Cerebellar nuclear complex (tissue), 1 donor: ENCODE measurements at places on chromosomes 6 and 20.

DNA sequence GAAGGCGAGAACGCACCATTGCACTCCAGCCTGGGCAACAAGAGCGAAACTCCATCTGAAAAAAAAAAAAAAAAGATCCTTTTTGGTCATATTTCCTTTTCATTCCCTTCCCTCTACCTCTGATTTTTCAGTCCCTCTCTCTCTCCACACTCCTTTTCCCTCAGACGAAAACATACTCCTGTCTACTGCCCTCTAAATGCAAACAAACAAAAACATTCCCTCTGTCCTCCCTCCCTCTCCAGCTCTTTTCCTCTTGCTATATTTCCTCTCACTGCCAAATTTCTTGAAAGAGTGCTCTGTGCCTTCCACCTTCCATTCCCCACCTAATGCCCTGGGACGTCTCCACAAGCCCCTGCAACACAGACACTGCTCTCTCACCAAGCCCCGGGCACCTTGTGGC lies 14.9 kb upstream of the MDFI start:
- no peak for DNase-seq

DNA sequence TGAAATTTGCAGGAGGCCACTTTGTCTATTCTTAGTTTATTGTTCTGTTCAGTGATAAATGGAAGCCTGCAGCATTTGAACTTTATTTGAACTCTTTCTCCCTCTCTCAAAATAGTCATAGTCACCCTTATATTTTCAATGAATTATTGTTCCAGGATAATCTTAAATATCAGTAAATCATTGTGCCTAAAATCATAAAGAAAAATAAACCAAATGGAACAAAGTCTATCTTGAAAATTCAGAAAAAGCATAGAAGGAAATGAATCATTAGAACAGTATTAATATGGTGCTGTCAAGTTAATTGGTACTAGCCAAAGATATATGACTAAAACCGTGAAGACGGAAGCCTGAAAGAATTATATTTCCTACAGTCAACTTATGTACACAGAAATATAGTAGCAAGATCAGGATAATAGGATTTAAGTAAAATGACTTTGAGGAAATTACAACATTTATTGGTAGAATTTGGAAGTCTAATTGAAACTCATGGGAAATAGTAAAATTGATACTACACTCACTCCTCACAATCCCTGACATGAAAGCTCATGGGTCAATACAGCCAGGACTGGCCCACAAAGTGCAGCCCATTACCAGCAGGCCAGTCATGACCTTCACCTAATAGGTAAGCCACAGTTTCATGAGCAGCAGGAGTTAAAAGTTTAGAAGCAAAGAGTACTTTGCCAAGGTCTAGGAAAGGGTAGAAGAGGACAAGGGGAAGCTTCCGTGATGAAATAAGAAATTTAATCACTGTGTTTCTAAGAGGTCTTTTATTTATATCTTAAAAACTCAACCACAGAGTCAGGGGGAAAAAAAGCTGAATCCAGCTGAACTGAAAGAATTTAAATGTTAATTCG lies 119.9 kb upstream of the ENPP5 start:
- no peak for DNase-seq

DNA sequence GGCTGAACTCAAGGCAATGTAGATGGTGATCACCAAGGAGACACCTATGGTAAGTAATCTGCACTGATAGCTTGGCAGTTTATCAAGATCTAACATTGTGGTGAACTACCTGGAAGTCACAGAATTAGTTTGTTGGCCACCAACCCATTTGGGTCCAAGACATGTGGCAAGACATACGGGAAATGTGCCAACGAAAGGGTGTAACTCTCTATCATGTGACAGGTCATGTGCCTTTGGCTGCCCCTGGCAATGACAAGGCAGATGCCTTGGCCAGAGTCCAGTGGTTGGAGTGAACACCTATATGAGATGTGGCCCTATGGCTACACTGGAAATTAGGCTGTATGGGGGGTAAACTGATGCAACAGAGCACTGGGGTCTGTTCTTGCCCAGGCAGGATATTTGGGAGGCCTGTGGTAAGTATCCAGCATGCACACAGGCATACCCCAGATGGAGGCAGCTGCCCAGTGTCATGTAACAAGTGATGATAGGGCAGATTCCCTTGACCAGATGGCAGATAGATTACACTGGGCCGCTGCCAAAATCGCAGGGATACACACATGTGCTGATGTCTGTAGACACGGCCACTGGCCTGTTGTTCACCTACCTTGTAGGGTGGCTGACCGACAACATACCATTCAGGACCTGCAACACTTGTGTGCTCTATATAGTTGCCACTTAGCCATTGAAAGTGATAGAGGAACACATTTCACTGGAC lies 35.5 kb upstream of the HSF2 start:
- DNase-seq: no peak

DNA sequence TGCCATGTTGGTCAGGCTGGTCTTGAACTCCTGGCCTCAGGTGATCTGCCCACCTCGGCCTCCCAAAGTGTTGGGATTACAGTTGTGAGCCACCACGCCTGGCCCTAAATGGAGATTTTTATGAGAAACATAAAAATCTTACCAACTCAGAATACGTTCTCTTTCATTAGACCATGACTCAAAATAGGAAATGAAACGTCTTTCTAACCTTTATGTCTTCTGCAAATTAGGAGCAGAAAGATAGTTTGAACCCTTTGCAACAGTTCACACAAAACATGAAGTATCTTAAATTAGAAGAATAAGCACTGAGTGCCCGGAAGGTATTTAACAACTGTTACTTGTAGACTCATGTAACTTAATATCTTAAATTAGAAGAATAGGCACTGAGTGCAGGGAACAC lies 48.3 kb downstream of the AHI1 start:
- DNase-seq: no peak

DNA sequence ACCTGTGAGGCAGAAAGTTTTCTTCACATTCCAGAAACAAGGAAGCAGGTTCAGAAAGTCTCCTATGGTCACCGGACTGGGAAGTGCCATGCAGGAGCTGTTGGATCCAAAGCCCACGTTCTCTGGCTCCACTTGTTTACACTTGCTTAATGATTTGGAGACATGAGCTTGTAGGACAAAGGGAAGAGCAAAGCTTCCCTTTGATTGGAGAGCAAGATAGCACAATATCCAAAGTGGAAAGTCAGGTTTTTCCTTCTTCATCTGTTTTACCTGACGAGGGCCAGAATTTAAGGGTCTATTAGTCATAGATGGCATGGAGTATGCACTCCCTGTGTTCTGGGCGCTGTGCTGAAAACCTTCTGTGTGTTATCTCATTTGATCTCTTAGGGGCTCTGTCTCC lies 81.2 kb downstream of the PDE7B start:
- no peak for DNase-seq

DNA sequence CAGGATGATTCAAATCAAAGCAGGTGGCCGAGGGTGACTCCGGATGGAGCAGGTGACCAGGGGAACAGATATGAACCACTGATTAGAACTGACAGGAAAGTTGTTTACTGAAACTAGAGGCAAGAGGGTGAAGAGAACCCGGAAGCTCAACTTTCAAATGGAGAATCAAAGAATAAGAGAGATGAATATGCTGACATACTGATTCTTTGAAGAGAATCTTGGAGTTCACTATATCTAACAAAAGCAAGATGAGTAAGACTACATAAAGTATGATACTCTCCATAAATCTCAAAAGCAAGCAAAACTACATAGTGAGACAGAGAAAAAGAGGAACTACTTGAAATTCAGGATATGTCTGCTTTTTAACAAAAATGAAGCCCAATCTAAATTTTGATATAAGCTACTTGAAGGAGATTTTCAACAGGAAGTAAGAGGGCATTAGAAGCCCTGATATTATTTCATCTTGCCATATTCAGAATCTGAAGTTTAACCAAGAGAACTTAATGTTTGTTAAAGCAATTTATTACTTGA lies 4.0 kb upstream of the UBD start:
- no peak for DNase-seq
